ENCODE measurements at places on chromosomes 16 and 17.

- DNase-seq: no peak
Observed at GRCh38 chr16:24009955-24010354, 174.2 kb downstream of the PRKCB start.

GRCh38 chr16:68283801-68284598 lies 19.7 kb downstream of the SLC7A6 start:
- DNase-seq: no peak

DNA sequence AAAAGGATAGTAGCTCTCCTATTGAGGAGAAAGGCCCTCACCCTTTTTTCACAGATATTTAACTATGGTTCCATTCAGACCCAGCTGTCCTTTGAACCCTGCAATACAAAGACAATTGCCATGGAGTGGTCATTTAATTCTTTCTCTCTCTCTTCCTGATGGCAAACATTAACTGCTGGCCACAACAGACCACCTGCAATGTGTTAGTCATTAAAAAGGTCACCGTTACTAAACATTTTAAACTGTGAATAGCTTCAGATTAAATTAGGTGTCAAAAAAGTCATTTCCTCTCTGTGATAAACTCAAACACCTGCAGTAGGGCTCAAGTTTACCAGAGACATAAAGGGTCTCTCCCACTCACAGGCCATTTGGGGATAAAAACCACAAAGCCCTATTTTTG lies 697.2 kb downstream of the TOX3 start:
- no peak for DNase-seq

DNA sequence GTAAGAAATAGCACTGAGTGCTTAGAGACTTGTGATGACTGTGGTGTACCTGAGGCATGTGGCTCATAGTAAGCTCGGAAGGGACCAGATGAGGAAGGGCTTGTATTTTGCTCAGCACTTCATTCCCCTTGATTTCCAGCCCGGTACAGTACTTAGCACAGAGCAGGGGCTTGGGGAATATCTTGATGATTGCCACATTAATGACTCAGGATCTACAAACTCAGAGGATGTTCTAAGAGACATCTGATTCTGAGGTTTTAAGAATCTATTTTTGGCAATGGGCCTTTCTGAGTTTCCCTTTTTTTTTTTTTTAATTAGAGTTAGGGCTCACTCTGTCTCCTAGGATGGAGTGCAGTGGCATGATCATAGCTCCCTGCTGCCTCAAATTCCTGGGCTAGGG lies 9.1 kb downstream of the ASPHD1 start:
- no peak for DNase-seq

GRCh38 chr17:337866-338265 lies 14.7 kb downstream of the RPH3AL start:
- no peak for DNase-seq

DNA sequence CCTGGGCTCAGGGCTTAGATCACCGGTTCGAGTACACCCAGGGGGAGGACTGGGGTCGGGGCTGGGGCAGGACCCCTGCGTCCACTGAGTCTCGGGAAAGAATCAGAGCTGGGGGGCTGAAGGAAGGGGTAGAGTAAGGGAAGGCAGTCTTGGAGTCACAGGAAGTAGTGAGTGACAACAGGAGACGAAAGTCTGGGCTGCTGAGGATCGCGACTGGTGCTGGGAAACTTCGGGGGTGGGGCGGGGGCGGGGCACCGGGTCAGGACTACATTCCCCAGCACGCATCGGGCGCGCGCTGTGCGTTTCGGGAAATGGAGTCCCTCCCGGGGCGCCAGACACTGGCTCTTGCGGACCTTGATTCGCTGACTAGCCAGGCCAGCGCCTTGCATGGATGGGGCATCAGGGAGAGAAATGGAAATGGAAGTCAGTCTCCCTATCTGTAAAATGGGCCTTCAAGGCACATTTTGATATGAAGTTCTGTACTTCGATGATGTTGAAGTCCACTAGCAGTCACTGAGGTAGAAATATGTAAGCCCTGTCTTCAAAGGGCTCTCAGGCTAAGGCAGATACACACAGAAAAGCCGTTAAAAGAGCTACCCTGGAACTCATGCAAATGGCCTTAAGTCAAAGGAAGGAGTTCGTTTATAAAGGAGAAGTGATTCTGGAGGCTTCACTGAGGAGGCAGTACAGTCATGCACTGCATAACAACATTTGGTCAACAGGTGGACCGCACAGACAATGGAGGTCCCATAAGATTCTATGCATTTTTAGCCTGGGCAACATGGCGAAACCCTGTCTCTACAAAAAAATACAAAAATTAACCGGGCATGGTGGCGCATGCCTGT lies 697 bp downstream of the CTF1 start:
- peak; percentile 51 for DNase-seq

GRCh38 chr16:73047536-73048291 lies at the start of gene ZFHX3:
Gene ZFHX3 (minus strand): TSS chr16:73048128. CDS start chr16:72960145, 87,983 bp downstream.
- no peak for DNase-seq

DNA sequence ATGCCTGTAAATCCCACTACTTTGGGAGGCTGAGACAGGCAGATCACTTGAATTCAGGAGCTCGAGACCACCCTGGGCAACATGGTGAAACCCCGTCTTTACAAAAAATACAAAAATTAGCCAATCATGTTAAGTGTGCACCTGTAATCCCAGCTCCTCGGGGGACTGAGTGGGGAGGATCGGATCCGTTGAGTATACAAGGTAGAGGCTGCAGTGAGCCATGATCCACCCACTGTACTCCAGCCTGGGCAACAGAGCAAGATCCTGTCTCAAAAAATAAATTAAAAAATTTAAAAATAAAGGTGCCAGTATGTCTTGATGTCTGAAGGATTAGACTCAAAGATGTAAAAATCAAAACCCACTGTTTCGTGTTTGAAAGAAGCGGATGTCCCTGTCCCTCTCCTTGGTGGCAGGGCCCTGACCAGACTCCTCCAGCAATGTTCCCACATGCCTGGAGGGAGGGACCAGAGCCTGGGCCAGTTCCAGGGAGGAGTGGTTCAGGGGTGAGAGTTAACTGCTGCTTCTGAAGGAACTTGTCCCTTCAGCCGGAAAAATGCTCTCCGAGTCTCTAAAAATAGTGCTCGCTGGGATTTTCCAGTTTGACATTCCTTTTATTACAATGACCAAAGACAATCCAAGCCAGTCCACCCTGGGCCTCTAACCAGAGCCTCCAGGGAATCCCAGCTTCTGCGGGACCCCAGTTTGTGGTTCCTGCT lies 9.4 kb upstream of the CMTM4 start:
- DNase-seq: no peak

GRCh38 chr17:63698381-63698885 lies 1.5 kb downstream of the LIMD2 start:
- DNase-seq: no peak

GRCh38 chr16:57522960-57523359 lies 13.4 kb downstream of the CCDC102A start:
- no peak for DNase-seq

GRCh38 chr16:57562669-57563486 lies 20.4 kb downstream of the ADGRG5 start:
- DNase-seq: no peak

GRCh38 chr16:81608523-81609209 lies 164.1 kb downstream of the CMIP start:
- DNase-seq: no peak

GRCh38 chr16:76175718-76176117 lies 101.5 kb upstream of the CNTNAP4 start:
- DNase-seq: no peak

DNA sequence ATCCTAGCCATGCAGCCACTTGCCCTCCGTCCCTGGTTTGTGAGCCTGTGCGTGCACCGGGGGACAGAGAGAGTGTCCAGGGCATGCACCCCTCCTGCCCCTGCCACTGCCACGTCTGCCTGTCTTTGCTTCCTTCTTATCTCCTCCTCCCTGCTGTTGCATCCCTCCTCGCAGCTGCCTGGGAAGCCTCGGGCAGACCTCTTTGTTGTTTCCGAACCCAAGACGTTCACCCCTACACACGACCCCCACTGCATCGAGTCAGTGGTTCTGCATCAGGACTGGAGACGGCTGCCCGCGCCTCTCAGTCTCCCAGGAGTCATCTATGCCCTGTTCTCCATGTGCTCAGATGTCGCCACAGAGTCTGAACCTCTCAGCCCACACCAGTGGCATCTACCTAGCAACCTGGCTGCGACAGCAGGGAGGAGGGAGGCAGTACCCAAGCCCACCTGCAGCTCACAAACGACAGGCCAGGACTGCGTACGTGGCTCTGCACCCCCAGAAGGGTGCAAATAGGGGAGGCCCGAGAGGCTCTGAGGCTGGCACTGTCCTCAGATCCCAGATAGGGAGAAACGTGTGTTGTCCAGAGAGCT lies 5.2 kb downstream of the TIMP2 start:
- no peak for DNase-seq

DNA sequence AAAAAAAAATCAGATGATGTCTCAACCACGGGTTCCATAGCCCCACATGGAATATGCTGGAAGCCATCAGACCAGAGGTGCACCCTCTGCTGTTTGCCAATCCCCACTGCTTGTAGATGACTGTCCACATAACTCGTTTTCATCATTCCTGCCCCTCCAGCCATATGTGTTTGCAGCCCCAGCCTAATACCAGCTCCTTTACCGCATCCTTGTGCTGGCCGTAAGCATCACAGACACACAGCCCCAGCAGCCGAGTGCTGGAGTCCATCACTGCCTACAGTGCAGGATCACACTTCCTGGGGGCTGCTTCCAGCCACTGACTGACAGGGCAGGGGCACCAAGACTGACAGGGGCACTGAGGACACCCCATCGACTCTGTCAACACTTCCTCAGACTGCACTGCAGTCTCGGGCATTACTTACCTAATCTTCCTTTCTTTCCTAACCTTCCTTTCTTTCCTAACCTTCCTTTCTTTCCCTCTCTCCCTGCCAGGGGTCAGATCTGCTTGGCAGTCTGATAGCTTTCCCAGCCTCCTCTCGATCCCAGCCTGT lies 5.0 kb downstream of the RCVRN start:
- no peak for DNase-seq

DNA sequence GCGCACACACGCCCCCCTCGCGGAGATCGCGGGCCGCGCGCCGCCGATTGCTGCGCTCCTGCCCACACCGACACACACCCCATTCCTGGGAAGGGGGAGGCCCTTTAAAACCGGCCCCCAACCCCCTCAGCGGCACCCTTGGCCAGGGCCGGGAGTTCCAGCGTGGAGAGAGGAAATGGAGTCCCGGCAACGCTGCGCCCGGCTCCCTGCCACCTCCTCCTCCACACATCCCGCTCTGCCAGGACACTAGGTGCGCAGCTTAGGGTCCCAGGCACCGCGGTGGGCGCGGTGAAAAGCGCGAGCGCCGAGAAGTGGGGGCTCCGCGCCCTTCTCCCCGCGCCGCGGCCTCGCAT lies 397 bp downstream of the CDC42EP4 start:
- no peak for DNase-seq

DNA sequence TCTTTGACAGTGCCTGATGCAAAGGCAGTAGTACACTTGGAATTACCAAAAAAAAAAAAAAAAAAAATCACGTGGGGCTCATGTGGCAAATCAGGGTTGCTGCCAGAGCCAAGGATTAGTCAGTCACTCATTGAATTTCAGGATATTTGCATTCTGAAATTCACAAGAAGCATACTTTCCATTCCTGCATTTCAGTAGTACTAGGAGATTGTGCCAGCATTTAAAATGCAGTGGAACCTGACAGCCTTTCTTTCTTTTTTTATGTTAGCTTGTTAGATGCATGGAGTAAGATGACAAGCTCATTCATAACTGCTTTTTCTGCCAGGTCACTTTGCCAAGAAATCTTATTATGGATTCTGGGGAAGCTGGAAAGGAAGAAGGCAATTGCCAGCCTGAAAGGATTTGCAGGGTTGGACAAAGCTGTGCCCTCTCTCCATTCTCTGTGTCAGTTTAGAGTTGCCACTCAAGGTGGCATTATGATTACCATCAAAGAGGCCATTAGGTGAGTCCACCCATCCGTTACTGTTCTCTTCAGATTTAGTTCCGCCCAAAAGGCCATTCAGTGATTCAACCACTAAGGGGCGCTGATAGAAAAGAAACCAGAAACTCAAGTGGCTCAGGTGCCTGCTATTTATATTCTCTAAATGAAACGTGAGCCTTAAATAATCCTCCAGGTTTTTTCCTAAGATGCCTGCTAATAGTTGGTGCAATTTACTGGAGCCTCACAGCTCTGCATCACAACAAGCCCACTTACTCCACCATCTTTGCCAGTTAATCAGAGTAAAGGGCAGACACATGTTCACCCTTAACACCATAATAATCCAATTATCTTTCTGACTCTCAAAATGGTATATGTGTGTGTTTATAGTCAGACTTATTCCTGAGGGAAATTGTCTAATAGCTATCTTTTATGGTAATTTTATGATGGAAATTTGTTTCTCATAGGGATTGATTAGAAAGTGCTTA lies 59.0 kb downstream of the TANGO6 start:
- DNase-seq: no peak
